ENCODE measurements at places on chromosomes 11 and 22.
A peak's percentile ranks its signal among the peaks of the same experiment; 100 is the strongest.

DNA sequence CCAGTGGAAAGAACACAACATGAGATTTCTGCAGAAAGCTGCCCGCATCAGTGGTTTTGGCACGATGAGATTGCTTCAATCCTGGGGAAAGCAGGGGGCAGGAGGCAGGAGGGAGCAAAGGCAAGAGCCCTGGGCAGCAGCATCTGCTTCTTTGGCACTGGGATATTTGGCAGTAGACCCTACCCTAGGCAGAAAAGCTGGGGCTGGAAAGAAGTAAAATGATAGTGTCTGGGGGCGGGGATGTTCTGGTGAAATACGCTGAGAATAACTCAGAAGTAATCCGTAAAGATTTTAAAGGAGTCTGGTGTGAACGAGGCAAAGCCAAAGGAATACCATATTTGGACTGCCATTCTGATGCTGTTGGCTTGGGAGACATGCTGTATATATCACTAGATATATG, 62.0 kb downstream of the FAM76B start:
- DNase-seq = no peak

DNA sequence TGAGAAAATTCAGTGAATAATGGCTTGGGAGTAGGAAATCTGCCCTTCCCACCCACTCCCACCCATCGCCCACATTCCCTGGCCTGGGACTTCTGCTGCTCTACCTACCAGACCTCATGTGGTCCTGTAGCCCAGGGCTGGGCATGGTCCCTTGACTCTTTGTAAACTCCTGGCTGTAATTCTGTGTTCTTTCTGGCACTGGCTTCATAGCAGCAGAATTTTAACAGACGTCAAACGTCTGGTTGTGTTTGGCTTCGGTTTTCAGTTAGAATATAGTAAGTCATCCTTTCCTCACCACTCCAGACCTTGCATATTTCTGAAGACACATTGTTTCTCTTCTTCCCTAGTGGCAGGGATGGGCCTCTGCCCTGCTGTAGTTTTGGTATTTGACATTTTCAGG, 210.6 kb downstream of the CSNK2A3 start:
- no peak for DNase-seq

DNA sequence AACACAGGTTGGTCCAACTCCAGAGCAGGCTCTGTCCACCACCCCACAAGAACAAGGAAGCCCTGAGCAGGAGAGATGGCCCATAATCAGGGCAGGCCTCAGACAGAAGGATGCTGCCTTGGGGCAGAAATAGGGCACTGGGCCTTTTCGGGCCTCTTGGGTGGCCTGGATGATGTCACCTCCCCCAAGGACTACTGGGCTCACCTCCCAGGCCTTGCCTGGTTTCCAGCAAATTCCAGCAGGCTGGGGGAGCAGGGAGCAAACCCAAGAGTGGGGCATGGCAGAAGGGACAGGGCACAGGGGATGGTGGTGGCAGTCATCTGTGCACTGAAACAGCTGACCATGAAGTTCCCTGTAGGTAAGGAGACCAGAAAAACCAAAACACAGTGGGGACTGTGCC, 5.3 kb upstream of the NAA40 start:
- no peak for DNase-seq

DNA sequence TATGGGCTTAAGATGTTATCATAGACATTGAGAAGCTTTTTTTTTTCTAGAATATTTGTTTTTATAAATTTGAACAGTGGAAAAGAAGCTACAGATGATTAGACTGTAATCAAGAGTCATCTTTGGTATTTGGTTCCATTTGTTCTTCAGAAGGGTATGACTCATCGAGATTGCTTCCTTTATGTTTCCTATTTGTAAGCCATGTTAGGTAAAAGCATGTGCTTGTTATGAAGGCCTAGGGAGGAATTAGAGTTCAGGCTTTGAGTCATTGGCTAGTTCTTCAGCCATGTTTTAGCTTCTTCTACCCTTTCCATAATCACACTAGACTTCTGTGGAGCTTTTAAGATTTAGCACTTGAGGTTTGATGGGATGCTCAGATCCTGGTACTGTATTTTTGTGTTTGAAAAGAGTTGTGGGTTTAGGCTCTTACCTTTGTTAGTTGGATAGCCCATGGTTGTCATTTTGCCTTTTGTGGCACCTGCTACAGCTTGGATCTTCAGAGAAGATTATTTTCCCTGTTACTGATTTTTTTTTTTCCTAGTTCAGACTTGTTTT, 44.3 kb downstream of the POLD3 start:
- peak; percentile 78 for DNase-seq

DNA sequence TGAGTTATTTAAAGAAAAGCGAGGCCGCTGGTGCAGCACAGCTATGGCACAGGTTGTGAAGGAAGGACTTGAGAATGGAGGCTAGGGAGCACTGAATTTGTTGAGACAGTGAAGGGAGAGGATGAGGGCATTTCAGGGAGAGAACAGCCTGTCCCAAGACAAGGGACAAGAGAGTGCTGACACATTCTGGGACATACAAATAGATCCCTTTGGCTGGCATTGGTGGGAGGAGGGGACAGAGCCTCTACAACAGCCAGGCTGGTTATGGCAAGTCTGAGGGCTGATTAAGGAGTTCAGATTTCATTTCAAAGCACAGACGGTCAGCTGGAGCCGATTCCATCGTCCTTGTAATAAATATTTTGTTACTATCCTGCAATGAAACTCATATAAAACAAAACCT, 1.7 kb upstream of the SLC29A2 start:
- DNase-seq = no peak
